GM04504 (cell line): ENCODE measurements at places on chromosomes 3 and 15.
A peak's percentile ranks its signal among the peaks of the same experiment; 100 is the strongest.

DNA sequence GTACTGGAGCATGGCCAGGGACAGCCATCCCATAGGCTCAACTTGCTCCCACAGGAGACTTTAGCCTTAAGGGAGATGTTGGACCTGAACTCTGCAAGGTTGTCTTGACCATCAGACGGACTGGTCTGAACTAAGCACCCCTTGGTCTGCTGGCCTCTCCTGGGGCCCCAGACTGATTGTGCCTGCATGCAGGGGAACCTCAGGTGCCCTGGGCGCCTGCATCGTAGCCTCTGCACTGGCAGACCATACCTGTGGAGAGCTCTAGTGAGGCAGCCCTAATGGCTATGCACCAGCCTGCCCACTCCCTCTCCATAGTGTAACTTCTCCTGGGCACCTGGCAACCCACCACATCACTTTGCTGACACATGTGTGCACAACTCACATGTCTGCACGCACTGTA, 395.6 kb downstream of the ZPLD1 start:
- no peak for DNase-seq

DNA sequence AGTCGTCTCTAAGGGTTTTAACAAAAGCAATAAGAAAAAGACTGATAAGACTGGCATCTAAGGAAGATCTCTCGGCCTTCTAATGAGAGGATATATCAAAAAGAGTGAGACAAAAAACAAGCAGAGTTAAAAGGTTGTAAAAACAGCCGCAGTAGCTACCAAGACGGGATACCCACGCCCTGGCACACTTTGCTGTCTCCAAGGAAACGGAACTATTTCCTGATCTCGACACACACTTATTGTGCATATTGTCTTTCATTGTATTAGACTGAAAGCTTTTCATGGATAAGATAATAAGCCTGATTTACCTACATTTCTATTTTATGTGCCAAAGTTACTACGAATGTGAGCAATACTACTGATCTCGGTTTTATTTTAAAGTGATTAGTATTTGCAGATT, 161.5 kb upstream of the MCTP2 start:
- DNase-seq, result no peak

DNA sequence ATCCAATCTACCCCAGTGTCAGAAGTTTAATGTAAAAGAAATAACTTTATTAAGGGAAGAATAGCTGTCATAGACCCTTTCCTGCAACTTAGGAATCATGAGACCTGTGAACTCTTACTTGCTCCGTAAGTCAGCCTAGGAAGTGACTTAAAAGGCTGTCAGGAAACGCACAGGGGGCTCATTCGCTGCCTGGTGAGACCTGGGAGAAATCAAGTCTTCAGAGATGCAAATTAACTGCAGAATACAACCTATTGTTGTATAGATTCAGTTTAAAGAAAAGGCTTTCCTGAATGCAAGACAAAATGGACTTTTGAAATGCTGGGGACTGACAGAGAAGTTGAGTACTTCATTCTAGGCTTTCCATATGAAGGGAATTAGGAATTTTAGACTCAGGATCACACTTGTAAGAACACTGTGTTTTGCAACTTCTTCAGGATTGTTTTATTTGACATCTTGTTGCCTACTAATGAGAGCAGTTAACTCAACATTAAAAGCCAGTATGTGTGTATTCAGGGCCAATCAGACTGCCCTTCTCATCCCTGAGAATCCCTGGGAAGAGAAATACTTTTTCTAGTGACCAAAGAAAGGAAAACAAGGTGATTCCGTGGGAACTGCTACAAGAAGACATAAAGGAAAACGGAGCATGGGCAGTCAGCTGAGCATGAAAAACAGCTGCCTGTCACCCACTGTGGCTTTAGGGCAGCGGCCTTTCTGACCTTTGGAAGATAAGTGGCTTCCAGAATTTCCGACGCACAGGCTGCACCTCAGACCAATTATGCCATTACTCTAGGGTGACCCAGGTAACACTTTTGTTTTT, 18.5 kb upstream of the DPPA4 start:
- DNase-seq, result no peak

DNA sequence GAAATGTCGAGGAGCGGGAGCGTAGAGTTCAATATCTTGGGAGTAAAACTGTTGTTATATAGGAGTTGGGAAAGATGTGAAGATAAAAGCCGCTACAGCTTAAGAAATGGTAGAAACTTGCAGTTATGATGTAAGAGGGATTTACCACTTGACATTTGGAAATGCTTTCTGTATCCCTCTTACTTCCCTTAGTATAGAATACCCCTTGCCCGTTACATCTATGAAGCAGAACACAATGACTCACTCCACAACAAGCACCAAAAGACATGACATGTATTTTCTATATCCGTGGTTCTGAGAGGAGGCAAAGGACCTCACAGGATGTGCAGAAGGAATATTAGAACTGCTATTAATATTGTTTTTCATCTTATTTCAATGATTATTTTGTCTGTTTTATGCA, 254.2 kb upstream of the NR2F2 start:
- DNase-seq, result no peak

GRCh38 chr3:52221141-52221562, 4.3 kb downstream of the TLR9 start:
- no peak for DNase-seq

GRCh38 chr3:43087249-43087776, 18.6 kb downstream of the POMGNT2 start:
- DNase-seq, result no peak

DNA sequence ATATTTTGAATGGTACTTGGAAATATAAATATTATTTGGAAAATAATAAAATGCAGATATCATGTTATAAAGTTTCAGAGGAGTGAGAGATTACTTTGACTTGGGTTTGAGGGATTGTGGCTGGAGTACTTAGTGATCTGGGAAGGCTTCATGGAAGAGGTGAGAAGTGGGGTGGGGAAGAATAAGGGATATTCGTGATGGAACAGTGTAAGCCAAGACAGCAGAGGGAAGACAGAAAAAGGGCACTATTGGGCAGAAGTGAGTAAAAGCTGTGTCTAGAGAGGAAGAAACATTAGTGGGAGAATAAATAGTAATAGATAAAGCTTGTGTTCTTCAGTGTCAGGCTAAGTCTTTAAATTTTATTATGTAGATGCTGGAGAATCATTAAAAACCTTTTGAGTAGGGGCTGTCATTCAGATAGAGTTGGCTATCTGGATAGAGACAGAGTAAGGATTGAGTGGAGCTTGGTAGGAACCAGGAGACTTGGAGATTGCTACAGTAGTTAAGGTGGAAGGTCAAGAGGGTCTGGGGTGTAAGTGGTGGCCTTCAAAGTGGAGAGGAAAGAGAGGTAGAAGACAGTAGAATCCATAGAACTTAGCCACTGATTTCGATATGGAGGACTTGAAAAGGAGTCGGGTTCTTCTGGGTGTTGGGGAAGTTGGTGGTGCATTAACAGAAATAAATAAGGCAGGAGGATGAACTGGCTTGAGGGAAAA, 11.9 kb downstream of the UBE2E1 start:
- no peak for DNase-seq

GRCh38 chr15:31077941-31078340, 23.6 kb downstream of the TRPM1 start:
- DNase-seq, result no peak

- DNase-seq, result peak; percentile 23
Observed at GRCh38 chr15:73240866-73241499, 127.8 kb downstream of the HCN4 start.

DNA sequence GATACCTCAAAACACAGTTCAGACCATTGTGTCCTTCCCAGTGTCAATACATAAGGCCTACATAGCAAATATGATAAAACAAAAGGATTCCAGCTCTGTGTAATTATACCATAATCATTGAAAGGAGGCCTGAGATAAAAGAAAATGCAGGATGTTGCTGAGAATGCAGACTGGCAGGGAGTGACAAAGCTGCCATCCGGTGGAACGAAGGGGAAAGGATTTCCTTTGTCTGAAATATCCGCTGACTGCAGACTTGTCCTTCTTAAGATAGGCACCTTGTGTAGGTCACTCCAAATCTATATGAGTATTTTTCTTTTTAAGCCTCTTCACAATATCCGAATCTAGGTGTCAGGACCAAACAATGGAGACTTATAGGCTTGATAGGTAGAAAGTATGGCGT, 108.0 kb downstream of the KCNH8 start:
- DNase-seq, result no peak

GRCh38 chr15:37041042-37041441, 59.3 kb downstream of the MEIS2 start:
- DNase-seq, result no peak

- DNase-seq, result no peak
Observed at GRCh38 chr3:186870421-186871201, 28.1 kb downstream of the ADIPOQ start.

DNA sequence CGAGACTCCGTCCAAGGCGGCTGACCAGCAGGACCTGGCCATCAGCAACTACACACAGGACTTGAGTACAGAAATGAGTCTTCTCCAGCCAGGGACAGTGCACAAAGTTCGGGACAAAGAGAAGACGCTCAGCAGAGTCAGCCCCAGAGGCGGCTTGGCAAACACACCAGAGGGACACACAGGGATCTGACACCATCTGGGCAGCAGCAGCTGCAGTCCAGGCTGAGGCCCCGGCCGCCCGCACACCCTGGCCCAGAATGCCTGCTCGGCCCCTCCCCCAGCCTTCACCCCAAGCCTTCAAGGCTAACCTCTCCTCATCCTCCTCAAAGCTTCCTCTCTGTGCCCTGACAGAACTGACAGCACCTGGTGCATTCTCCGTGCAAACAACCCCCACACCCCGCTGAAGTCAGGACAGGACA, 61.1 kb downstream of the XXYLT1 start:
- DNase-seq, result peak; percentile 57

- DNase-seq, result no peak
Observed at GRCh38 chr15:37888356-37888755, 46.1 kb upstream of the TMCO5A start.

DNA sequence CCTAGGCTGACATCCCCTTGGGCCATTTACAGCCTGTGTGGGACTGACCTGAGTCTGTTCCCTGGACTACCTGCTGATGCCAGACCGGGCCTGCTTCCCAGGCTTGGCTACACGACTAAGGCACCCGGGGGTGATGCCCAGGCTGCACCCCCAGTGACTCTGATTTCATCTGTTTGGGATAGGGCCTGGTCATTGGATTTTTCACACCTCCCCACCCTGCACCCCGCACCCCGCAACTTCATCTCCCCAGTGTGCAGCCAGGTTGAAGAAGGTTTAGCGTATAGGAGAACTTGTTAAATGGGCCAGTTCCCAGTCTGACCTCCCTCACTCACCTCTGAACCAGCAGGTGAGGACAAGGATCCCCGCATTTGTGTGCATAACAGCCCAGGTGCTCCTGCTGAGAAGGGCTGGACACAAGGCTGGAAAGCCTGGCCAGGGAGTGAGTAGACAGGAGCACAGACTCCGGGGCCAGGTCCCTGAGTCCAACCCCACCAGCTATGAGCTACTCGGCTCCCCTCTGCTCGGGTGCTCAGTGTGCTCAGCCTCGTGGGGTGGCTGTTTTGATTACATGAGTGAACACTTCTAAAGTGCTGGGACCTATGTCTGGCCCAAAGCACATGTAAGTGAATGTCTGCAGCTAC, 18.5 kb downstream of the SLC6A20 start:
- no peak for DNase-seq

DNA sequence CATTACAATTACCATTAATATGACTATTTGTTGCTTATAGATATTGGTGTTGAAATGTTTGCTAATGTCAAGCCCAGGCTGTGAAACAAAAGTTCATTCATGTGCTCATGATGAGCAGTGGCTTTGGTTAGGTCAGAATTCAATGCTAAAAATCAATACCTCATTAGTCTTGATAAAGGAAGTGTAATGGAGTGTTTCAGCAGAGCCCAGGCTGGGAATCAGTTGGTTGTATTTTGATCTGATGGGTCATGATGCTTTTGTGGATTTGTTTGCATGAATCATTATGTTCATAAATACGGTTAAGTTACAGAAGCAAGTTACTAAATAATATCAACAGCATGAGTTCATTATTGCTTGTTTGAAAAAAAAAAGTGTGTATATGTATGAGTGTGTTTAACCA, 13.6 kb upstream of the ZNF774 start:
- DNase-seq, result no peak

DNA sequence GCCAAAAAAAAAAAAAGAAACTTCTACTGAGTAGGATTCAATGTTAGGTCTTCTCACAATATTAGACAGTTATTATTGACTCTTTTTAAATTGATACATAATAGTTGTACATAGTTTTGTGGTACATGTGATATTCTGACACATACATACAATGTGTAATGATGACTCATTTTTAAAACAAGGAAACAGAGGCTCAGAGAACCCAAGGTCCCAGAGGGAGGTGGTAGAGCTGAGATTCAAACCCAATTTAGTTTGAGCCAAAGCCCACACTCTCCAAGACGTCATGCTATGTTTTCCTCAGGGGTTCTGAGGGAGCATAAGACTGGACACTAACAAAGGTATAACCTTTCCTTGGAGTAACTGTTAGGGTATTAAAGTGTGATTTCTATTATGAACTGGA, 40.6 kb downstream of the MYO5C start:
- no peak for DNase-seq

DNA sequence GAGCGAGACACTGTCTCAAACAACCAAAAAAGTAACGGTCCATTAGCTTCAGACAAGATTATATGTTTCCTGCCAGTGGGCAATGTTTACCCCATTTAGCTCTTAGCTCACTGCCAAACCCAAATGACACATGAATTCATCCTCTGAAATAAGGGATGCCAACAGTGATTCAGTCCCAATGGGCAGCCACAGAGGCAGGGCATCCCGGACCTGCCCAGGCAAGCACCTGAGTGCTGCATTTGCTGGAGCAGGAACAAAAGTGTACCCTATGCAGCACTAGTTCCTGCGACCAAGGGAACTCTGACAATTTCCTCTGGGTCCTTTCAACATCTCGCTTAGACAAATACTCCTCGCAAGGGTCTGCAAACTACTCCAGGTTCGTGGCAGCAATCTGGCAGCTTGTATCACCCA, 8.0 kb downstream of the IP6K2 start:
- DNase-seq, result no peak

DNA sequence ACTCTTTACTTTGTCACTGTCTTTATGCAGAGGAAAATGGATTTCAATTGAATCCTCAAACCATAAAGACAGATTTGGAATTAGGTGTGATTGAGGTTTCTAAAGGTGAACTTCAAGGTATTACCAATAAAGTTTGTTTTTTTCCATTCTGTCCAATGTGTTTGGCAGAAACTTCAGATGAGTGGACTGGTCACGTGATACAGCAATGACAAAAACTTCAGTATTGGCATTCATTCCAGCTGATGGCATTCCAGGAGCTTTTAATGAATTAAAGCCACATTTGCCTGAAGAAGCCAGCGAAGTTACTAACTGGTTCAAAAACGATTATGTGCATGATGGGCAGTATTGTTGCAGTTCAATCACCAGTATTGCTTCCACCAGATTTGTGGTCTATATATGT, 4.5 kb upstream of the MASP1 start:
- DNase-seq, result no peak

DNA sequence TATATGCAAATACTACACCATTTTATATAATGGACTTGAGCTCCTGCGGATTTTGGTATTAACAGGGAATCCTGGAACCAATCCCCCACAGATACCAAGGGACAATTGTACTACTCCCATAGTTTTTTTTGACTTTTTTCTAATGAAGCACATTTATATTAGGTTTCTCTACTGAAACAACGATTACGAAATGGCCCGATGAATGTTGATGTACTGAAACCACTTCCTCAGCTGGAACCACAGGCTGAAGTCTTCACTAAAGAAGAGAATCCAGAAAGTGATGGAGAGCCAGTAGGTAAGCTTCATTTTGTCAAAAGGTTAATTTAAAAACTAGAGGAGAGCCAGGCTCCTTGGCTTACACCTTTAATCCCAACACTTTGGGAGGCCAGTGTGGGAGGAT, 121.5 kb upstream of the LRRFIP2 start:
- DNase-seq, result no peak

GRCh38 chr3:83224101-83224868, 1462.8 kb upstream of the GBE1 start:
- DNase-seq, result no peak

GRCh38 chr15:94235646-94236045, 4.3 kb downstream of the MCTP2 start:
- no peak for DNase-seq
